ENCODE measurements at places on chromosomes 1 and 21.
A peak's percentile ranks its signal among the peaks of the same experiment; 100 is the strongest.

GRCh38 chr1:52751589-52752483, 25.6 kb downstream of the ZYG11B start:
- DNase-seq: no peak

GRCh38 chr21:27062443-27062842, 95.6 kb upstream of the ADAMTS5 start:
- no peak for DNase-seq

GRCh38 chr1:164671966-164672571, 113.1 kb downstream of the PBX1 start:
- no peak for DNase-seq

DNA sequence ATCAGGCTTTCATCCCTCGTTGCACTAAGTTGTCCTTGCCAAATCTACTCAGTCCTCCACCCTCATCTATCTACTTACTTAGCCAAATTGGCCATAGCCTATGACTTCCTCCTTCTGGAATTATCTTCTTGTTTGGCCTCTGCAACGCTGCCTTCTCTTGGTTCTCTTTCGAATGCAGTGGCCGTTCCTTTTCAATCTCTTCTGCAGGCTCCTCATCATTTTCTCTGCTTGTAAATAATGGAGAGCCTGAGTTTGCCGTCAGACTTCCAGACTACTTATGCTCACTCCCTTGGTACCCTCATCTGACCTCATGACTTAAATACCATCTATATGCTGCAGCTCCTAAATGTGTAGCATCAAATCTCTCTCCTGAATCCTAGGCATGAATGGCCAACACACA, 22.4 kb upstream of the SRRM1 start:
- no peak for DNase-seq

- DNase-seq: no peak
Observed at GRCh38 chr1:193890935-193891334, 704.5 kb upstream of the B3GALT2 start.

- DNase-seq: no peak
Observed at GRCh38 chr21:17921579-17922530, 102.7 kb upstream of the C21orf91 start.

DNA sequence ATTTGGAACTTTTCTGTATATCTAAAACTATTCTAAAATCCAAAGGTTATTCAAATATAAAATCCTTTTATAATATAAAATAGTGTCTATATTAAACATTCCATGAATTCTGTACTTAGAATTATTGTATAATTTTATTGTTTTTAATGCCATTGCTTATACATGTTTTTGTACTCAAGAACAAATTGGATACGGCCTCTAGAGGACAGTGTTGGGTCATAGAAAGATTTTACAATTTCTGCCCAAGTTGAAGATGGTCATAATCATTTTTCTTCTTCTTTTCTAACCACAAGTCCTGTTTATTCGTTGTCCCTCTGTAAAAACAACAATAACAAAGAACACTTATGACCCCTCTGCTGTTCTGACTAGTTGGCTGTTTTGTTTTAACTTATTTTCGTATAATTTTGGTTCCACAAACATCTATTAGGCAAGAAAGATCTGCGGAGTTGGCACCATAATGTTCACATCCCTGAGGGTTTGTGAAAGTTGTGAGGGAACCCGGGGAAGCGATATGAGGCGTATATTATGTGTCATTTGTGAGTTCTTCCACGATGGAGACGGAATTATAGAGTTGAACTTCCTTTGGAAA, 75.7 kb upstream of the KIF26B start:
- no peak for DNase-seq

GRCh38 chr1:9494936-9495758, 44.1 kb upstream of the SLC25A33 start:
- DNase-seq: peak; percentile 9

GRCh38 chr1:234517110-234517802, 38.3 kb upstream of the TARBP1 start:
- DNase-seq: no peak

- no peak for DNase-seq
Observed at GRCh38 chr1:86470859-86471258, 2.1 kb downstream of the CLCA1 start.

GRCh38 chr1:74673351-74674111, at the start of gene ERICH3:
ERICH3 (minus strand) TSS chr1:74673792; CDS start chr1:74673519, 273 bp downstream.
- DNase-seq: no peak

GRCh38 chr1:93905734-93906133, 3.5 kb downstream of the GCLM start:
- no peak for DNase-seq

GRCh38 chr1:16318555-16318954, 33.7 kb downstream of the FBXO42 start:
- DNase-seq: no peak

DNA sequence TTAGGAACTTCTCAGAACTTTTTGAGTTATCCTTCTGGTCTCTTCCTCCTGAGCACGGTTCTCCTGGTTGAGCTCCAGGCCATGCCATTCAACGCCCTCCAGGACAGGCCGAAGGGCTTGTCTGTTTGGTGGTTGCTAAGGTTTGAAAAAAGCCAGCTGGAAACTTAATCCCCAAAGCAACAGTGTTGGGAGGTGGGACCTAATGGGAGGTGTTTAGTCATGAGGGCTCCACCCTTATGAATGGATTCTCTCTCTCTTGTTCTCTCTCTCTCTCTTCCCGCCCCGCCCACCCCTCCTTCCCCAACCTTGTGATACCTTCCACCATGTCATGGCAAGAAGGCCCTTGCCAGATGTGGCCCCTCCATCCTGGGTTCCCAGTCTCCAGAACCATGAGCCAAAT, 829 bp downstream of the KCNE1 start:
- no peak for DNase-seq

DNA sequence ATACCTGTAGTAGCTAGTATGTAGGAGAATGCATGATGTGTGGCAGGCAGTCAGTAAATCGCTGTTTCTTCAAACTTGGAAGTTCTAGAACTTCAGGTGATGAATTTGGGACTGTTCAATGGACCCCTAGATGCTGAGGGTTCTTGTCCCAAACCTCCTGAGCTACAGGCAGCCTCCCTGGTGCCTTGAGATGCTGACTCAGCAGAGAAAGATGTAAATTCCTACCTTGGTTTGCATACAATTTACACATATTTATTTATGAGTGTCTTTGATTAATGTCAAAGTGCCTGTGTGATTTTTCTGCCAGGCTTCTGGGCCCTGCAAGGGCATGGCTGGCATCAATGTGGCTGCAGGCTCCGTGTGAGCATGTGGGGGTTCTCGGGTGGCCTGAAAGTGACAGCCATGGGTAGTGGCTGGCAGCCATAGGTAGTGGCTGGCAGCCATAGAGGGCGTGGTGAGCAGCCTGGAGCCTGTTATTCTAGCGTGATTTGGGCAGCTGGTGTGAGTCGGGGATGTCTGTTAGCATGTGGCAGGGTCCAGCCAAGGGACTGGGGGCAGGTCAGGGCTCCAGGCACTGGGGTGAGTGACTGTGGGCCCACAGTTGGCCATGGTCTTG, 13.2 kb upstream of the POU3F1 start:
- no peak for DNase-seq

- DNase-seq: peak; percentile 4
Observed at GRCh38 chr1:23216771-23217420, 406 bp downstream of the HTR1D start.

- DNase-seq: no peak
Observed at GRCh38 chr21:25855576-25855975, 120.8 kb downstream of the GABPA start.

- DNase-seq: no peak
Observed at GRCh38 chr1:224726441-224727182, 110.5 kb downstream of the CNIH3 start.

- no peak for DNase-seq
Observed at GRCh38 chr1:56495538-56495937, 83.8 kb downstream of the PLPP3 start.

DNA sequence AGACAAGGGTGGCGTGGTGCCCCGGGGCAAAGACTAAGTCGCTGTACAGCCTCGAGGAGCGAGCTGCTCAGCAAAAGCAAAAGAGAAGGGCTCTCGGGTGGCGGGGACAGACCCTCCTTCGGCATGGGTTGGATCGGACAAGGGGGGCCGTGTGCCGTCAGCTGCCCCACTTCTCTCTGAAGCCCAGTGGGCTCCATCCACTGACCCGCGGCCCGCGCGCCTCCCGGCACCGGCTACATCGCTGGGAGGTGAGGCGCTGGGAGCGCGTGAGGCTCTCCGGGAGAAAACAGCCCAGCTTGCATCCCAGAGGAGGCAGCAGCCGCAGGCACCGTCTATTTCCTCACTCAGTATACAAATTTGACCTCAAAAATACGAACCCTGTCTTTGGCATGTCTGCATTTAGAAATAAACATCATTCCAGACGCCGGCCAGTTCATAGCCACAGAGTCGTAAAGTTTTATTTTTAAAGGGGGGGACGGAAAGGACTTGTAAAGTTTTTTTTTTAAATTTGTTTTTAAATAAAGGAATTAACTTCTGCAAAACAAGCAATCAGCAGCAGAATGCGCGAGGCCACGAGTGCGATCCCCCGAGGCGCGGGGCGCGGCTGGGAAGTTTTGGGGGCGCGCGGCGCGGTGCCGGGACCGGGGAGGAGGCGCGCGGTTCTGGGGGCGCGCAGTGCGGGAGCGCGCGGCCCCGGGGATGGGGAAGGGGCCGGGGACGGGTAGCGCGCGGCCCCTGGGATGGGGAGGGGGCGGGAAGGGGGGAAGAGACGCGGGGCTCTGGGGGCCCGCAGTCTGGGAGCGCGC, 689 bp upstream of the GPR137B start:
- DNase-seq: no peak

DNA sequence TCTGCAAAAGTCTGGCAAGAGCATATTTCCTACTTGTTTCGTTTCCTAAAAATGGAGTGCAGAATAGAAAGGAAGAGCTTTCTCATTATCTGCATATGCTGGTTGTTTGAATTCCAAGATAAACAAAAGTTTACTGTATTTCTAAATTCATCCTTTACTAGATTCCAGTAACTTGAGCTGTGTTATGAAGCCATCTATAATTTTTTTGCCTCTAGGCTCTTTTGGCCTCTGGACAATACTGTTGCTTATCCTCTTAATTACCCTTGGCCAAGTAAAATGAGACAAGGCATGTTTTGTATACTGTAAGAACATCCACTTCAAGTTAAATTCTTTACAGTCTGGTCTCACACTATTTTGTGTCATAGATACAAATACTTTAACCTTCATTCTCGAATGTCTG, 45.6 kb upstream of the HFM1 start:
- DNase-seq: no peak

DNA sequence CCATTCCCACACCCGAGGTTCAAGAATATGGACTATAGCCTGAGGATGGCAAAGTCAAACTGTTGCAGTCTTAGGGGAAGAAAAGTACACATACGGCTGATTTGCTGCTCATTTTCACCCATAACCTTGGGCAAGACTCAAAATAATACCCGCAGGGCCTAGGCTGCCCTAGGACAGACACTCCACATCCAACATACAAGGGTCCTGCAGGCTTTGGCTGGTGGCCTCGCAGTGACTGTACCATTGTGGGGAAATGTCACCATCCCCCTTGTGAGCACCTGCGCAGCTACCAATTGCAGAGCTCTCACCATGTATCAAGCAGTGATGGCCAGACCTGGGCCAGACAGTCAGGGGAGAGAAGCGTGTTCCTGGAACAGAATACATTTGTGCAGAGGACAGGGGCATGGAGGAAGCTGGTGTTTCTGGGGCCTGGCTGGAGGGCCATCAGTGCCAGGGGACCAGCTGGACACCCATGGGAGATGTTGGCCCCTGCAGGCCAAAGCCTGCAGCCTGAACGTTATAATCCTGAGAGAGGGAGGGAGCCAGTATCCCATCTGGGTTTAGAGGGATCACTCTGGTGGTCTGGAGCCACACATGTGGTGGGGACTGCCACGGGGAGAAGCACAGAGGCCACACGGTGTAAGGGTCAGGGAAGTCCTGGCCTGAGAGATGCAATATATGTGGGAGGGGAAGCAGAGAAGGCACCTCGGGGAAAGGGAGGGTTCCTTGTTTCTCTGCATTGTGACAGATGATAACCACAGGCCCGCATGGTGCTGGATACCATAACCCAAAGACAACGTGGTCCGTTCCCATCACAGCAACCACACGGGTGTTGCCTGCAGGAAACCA, 101.2 kb downstream of the GLIS1 start:
- DNase-seq: no peak

- DNase-seq: no peak
Observed at GRCh38 chr1:29213055-29213454, 17.7 kb downstream of the MECR start.

GRCh38 chr1:58764294-58764978, 19.4 kb downstream of the JUN start:
- no peak for DNase-seq

GRCh38 chr1:159428536-159428935, 3.5 kb upstream of the OR10J4 start:
- no peak for DNase-seq

DNA sequence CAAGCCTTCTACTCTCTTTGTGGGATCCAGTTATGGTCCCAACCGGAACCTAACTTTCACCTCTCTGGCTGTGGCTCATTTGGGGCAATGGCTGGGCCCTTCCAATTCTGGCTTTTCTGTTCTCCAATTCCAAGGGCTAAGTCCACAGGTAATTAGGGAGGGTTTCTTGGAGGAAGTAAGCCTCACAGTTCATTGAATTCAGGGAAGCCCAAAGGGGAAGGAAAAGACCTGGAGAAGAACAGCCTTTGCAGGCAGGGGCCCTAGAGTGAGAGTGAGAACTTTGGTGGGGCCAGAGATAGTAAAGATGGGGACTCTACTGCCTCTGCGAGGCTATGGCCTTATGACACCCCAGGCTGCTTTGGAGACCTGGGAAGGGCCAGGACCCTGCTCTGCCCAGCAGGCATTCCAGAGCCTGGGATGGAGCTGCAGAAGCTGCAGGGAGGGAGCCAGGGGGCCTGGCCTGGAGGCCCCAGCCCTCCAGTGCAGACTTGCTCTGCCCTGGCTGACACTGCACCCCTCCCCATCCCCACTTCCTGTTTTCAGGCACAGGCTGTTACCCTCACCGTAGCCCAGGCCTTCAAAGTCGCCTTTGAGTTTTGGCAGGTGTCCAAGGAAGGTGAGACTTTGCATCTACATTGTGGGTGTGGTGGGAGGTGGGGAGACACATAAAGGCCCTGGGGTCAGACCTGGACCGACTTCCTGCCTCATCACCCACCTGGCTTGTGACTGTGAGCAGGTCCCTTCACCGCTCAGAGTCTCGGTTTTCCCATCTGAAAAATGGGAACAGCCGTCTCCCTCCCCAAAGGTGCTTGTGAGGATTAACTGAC, 18.9 kb downstream of the LDLRAP1 start:
- peak; percentile 91 for DNase-seq

DNA sequence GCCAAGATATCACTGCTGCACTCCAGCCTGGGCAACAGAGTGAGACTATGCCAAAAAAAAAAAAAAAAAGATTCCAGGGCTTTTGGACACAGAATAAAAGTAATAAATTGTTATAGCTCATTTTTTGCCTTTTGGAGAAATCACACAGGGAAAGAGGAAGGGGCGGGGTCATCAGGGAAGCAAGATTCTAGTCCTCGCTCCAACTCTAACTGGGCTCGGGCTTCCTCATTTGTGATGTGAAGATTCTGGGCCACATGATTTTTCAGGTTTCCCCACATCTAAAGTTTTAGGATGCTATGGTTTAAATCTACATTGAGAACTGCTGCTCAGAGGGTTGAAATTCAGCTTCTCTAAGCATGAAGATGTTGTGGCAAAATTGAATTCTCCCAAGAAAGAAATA, 179.3 kb upstream of the PLXNA2 start:
- DNase-seq: no peak

GRCh38 chr1:59673573-59674450, 140.9 kb upstream of the HOOK1 start:
- no peak for DNase-seq
